ENCODE measurements at places on chromosomes 12 and 14.

- DNase-seq, result no peak
Observed at GRCh38 chr14:78700236-78700635, 530.1 kb downstream of the NRXN3 start.

- no peak for DNase-seq
Observed at GRCh38 chr12:130434560-130434959, 96.9 kb downstream of the PIWIL1 start.

- DNase-seq, result no peak
Observed at GRCh38 chr12:92560713-92561542, 141.9 kb upstream of the PLEKHG7 start.

GRCh38 chr12:105852951-105853350 lies 285.8 kb downstream of the NUAK1 start:
- no peak for DNase-seq

- no peak for DNase-seq
Observed at GRCh38 chr12:131134523-131135310, 181.0 kb downstream of the ADGRD1 start.

- peak; percentile 78 for DNase-seq
Observed at GRCh38 chr14:77580964-77581505, 35.4 kb downstream of the SPTLC2 start.

DNA sequence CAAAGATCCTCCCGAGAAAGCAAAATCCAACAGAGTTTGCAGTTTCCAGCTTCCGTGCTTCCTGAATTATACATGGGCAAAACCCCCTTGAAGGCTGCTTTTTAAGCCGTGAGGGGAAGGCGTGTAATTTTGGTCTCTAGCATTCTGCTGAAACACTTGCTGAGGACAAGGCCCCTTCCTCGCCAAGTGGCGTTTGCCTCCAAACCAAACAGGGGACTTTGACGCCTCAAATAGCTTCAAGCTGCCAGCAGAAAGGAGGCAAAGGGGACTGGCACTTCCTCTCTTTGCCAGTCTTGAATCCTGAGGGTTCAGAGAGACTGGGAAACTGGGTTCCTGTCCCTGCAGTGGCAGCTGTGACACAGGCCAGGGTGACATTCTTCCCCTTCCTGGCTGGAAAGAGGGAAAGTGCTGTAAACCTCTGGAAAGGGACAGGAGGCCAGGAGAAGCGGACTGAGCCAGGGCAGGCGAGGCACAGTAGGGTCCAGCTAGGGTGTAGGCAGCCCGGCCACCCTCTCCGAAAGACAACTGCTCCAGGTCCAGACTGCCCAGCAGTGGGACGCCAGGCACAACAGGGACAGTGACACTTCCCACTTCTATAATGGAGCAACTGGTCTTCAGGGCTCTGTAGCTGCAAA lies 96.2 kb upstream of the MED13L start:
- DNase-seq, result no peak

GRCh38 chr12:25792031-25792430 lies 166.5 kb upstream of the RASSF8 start:
- no peak for DNase-seq

DNA sequence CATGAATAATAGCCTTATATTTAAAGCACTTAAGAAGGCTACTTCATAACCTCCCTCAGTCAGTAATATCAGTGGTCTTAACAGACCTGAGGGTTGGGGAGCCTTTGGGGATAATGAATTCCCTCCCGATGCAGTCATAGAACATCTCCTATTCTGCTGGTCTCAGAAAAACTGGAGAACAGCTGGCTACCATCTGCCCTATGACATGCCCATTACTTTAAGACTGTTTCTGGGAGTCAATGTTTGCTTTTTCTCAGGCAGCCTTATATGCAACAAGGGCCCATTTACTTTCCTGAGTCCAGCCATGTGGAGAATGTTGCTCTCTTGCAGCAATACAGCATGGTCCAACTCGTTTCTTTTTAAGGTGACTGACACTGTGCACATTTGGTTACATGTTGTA lies 161.7 kb upstream of the PARP11 start:
- DNase-seq, result no peak

DNA sequence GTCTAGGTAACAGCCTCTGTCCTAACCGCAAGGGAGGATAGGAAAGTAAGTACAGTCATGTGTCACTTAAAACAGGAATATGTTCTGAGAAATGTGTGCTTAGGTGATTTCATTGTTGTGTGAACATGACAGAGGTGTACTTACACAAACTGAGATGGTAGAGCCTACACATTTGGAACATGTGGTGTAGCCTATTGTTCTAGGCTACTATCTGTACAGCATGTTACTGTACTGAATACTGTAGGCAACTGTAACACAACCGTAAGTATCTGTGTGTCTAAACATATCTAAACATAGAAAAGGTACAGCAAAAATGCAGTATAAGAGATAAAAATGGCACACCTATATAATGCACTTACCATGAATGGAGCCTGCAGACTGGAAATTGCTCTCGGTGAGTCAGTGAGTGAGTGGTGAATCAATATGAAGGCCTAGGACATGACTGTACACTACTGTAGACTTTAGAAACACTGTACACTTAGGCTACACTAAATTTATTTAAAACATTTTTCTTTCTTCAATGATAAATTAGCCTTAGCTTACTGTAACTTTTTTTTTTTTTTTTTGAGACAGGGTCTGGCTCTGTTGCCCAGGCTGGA lies 13.2 kb upstream of the MDM2 start:
- no peak for DNase-seq

- DNase-seq, result peak; percentile 37
Observed at GRCh38 chr12:39272871-39273655, 169.9 kb downstream of the KIF21A start.

Measured in activated CD4-positive, alpha-beta T cell treated with anti-CD3 and anti-CD28 coated beads, Interleukin-2, amount 50 U/mL, for 16 hours (primary cell).